ENCODE measurements at places on chromosomes 12 and 14. TPM values are rescaled to one million over a fixed set of nuclear protein-coding genes. Genes with fewer than 3 reads are reported as not detected.

Gene DTD2
- 12.2 TPM for total RNA-seq

Gene DNAJC22
- 3.4 TPM for total RNA-seq

Gene DIO2
- total RNA-seq, result not detected

Gene ITGA5
- total RNA-seq, result 189 TPM

Gene TTC6
- 8.6 TPM for total RNA-seq

Gene COL2A1
- total RNA-seq, result 21.0 TPM

Gene TMEM229B
- total RNA-seq, result 0.88 TPM

Gene PROX2
- total RNA-seq, result not detected

GRCh38 chr12:120115066-120115465, 1.5 kb downstream of the RAB35 start:
- peaks cover 9% of the 10 kb centered on the region for H3K4me1 ChIP-seq
- no peak for DNase-seq
- no peak overlapping the region for H3K27ac ChIP-seq
- peaks cover 15% of the 10 kb centered on the region for H3K36me3 ChIP-seq
- H3K4me3 ChIP-seq, result peak overlapping the region; percentile 92

- no peaks in the 10 kb centered on the region for H3K27me3 ChIP-seq
- no peaks in the 10 kb centered on the region for H3K36me3 ChIP-seq
- H3K27ac ChIP-seq, result no peak overlapping the region
- DNase-seq, result no peak
Observed at GRCh38 chr12:38931461-38931860, 26.1 kb upstream of the CPNE8 start.

- peaks cover 26% of the 10 kb centered on the region for H3K36me3 ChIP-seq
- H3K27me3 ChIP-seq, result no peaks in the 10 kb centered on the region
- H3K27ac ChIP-seq, result no peak overlapping the region
- DNase-seq, result no peak
- H3K4me1 ChIP-seq, result peaks cover 15% of the 10 kb centered on the region
- H3K4me3 ChIP-seq, result peak overlapping the region; percentile 74
Observed at GRCh38 chr14:54486685-54487084, 2.1 kb downstream of the GMFB start.

GRCh38 chr12:3090240-3091037, 13.3 kb downstream of the TSPAN9 start:
- no peaks in the 10 kb centered on the region for H3K36me3 ChIP-seq
- H3K4me1 ChIP-seq, result peaks cover under 1% of the 10 kb centered on the region
- H3K4me3 ChIP-seq, result no peak overlapping the region
- no peaks in the 10 kb centered on the region for H3K27me3 ChIP-seq
- H3K27ac ChIP-seq, result peak overlapping the region; percentile 55

- no peak overlapping the region for H3K27ac ChIP-seq
- no peak overlapping the region for H3K4me3 ChIP-seq
- H3K36me3 ChIP-seq, result no peaks in the 10 kb centered on the region
- no peaks in the 10 kb centered on the region for H3K27me3 ChIP-seq
- H3K4me1 ChIP-seq, result no peaks in the 10 kb centered on the region
Observed at GRCh38 chr12:114735680-114736374, 51.9 kb upstream of the TBX3 start.

- H3K4me1 ChIP-seq, result no peaks in the 10 kb centered on the region
- no peak overlapping the region for H3K4me3 ChIP-seq
- H3K36me3 ChIP-seq, result no peaks in the 10 kb centered on the region
- no peak overlapping the region for H3K27ac ChIP-seq
- no peak for DNase-seq
Observed at GRCh38 chr14:52124791-52125684, 56.2 kb upstream of the NID2 start.

DNA sequence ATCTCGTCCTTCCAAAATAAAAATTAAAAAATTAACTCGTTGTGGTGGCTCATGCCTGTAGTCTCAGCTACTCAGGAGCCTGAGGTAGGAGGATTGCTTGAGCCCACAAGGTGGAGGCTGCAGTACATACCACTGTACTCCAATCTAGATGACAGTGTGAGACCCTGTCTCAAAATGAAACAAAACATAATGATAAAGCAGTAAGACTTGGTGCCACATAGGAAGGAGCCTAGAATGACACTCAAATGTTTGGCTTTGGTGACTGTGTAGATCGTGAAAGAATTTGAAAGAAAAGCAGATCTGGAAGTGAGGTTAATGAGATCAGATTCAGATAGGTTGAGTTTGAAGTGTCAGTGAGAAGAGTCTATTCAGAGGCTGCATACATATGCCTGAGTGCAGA, 150.1 kb upstream of the ATP2B1 start:
- no peaks in the 10 kb centered on the region for H3K36me3 ChIP-seq
- peaks cover 3% of the 10 kb centered on the region for H3K4me1 ChIP-seq
- no peak overlapping the region for H3K4me3 ChIP-seq
- no peak for DNase-seq

GRCh38 chr12:94593822-94594442, 56.4 kb downstream of the TMCC3 start:
- H3K4me3 ChIP-seq, result no peak overlapping the region
- no peak overlapping the region for H3K27ac ChIP-seq
- peaks cover 7% of the 10 kb centered on the region for H3K4me1 ChIP-seq
- no peak for DNase-seq
- H3K27me3 ChIP-seq, result no peaks in the 10 kb centered on the region

GRCh38 chr12:39123580-39124253, 218.3 kb upstream of the CPNE8 start:
- H3K27me3 ChIP-seq, result no peaks in the 10 kb centered on the region
- no peak overlapping the region for H3K4me3 ChIP-seq
- no peak overlapping the region for H3K27ac ChIP-seq
- DNase-seq, result peak; percentile 60
- H3K36me3 ChIP-seq, result no peaks in the 10 kb centered on the region

GRCh38 chr14:100896369-100897060, 7.0 kb downstream of the RTL1 start:
- H3K4me1 ChIP-seq, result peaks cover 8% of the 10 kb centered on the region
- peaks cover 10% of the 10 kb centered on the region for H3K27me3 ChIP-seq
- no peak overlapping the region for H3K27ac ChIP-seq
- no peak overlapping the region for H3K4me3 ChIP-seq
- no peaks in the 10 kb centered on the region for H3K36me3 ChIP-seq
- peak; percentile 41 for DNase-seq

- H3K27ac ChIP-seq, result no peak overlapping the region
- no peaks in the 10 kb centered on the region for H3K4me1 ChIP-seq
- H3K4me3 ChIP-seq, result no peak overlapping the region
- DNase-seq, result no peak
- H3K27me3 ChIP-seq, result no peaks in the 10 kb centered on the region
Observed at GRCh38 chr14:82915381-82915780, 1381.7 kb upstream of the SEL1L start.

GRCh38 chr12:19491863-19492262, 52.6 kb downstream of the AEBP2 start:
- H3K27ac ChIP-seq, result no peak overlapping the region
- no peaks in the 10 kb centered on the region for H3K27me3 ChIP-seq
- no peaks in the 10 kb centered on the region for H3K4me1 ChIP-seq
- H3K36me3 ChIP-seq, result peaks cover 32% of the 10 kb centered on the region
- H3K4me3 ChIP-seq, result no peak overlapping the region

DNA sequence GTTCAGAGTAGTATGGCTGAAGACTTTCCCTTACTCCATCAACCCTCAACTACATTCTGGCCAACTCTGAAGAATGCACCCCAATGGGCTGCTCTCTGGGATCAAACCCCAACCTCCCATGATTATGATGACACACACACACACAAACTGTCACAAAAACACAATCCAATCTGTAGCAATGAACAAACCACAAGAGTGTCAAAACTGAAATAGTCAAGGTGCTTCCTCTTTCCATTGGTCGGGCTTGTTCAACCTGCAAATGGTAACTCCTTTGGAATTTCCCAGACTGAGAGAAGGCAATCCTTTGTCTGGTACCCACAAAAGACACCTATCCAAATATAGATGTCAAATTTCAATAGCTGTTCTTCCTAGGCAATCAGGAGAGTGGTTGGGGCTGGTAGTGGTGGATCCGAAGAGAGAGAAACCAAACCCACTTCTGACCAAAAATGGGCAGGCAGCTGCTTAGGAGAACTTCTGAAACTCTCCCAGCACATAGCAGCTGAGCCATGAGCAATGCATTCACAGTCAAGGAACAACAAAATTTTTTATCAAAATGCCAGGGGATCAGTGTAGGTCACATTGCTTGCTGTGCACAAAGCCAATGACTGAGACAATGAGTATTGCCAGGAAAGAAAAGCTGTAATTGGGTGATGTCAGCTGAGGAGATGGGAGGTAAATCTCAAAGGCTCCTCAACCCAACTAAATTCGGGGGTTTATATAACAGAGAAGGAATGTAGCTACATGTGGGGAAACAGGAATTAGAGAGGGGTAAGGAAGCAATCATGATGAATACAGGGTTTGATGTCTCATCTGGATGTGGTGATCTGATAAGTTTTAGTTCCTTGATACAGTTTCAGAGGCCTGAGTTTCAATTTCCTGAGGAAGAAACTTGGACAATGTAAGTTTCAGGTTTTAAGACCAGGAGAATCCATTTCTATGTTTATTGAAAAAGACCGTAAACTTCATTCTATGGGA, 191.4 kb downstream of the KITLG start:
- no peaks in the 10 kb centered on the region for H3K4me1 ChIP-seq
- H3K27me3 ChIP-seq, result no peaks in the 10 kb centered on the region
- H3K4me3 ChIP-seq, result no peak overlapping the region
- DNase-seq, result no peak
- H3K27ac ChIP-seq, result no peak overlapping the region

GRCh38 chr12:112870267-112870980, 36.3 kb upstream of the OAS1 start:
- H3K4me1 ChIP-seq, result no peaks in the 10 kb centered on the region
- DNase-seq, result no peak
- H3K36me3 ChIP-seq, result no peaks in the 10 kb centered on the region
- H3K27me3 ChIP-seq, result peaks cover 44% of the 10 kb centered on the region
- no peak overlapping the region for H3K4me3 ChIP-seq
- H3K27ac ChIP-seq, result no peak overlapping the region

DNA sequence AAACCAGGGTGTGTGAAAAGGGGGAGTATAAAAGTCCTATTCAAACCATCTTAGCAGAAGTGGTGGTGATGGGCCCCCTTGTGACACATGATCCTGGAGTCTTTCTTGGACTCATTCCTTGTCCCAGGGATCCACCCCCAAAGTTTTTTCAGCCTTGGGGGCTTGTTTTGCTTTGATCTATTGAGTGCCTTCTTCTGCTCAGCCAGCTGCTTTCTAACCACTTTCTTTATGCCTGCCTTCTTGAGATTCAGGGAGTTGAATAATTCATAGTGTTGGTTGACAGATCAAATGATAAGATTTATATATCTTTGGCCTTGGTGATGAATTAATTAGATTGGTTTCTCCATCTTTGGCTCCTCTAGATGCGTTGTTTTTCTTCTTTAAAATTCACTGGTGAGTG, 926.7 kb downstream of the DIO2 start:
- no peaks in the 10 kb centered on the region for H3K36me3 ChIP-seq
- H3K4me1 ChIP-seq, result peaks cover 7% of the 10 kb centered on the region
- no peak overlapping the region for H3K27ac ChIP-seq
- no peak overlapping the region for H3K4me3 ChIP-seq
- DNase-seq, result no peak
- peaks cover 14% of the 10 kb centered on the region for H3K27me3 ChIP-seq

DNA sequence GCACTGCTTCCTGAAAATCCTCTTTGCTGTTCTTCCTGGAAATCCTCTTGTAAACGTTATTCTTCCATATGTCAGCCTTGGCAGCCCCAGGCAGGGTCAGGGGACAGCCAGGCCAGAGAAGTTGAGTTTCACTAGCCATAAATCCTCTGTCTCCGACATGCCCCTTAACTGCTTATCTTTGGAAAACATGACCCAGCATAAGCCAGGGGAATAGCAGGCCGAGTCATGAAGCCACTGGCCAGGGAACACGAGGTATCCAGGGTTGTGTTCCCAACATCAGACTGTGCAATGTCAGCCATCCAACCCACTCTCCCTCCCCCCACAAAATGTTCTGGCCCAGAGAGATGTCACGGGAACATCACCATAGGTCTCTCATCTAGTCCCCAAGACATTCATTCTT, 453.9 kb downstream of the MED13L start:
- no peak for DNase-seq
- H3K27ac ChIP-seq, result no peak overlapping the region
- H3K36me3 ChIP-seq, result no peaks in the 10 kb centered on the region

DNA sequence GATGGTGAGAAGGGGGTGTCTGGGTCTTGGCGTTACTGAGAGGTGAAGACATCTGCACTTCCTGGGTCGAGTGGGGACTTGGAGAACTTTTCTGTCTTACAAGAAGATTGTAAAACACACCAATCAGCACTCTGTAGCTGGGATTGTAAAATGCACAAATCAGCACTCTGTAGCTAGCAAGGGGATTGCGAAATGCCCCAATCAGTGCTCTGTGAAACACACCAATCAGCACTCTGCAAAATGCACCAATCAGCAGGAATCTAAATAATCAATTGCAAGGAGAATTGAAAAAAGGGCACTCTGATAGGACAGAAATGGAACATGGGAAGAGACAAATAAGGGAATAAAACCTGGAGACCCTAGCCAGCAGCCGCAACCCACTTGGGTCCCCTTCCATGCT, 376.1 kb upstream of the SFSWAP start:
- H3K4me1 ChIP-seq, result no peaks in the 10 kb centered on the region
- H3K36me3 ChIP-seq, result no peaks in the 10 kb centered on the region
- no peak for DNase-seq
- H3K4me3 ChIP-seq, result no peak overlapping the region

DNA sequence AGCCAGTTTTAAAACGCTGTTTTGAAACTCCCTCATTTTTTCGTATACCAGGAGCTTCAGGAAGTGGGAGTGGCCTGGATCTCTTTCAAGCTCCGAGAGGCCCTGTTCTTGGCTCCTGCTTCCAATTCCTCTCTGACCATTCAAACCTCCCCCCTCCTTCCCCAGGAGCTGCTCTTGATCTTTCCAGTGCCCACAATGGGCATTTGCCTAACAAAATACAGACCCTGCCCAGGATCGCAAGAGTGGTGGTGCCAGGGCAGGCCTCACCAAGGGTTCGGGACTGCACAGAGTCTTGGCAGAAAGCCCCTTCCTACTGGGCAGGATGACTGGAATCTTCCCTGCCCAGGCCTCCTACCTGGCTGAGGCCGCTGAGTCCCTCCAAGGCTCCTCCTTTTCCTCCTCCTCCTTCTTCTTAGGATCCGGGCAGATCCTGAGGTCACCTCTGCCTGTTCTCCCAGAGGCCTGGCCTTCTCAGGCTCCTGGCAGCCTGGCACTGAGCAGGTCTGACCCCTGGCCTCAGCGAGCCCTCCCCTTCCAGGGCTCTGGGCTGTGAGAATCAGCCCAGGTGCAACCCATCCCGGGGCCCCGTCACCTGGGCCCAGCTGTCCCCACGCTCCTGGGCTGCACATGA, 46.9 kb upstream of the NOS1 start:
- H3K4me1 ChIP-seq, result no peaks in the 10 kb centered on the region
- no peak overlapping the region for H3K27ac ChIP-seq
- no peak overlapping the region for H3K4me3 ChIP-seq
- H3K27me3 ChIP-seq, result no peaks in the 10 kb centered on the region
- DNase-seq, result peak; percentile 79

- H3K4me3 ChIP-seq, result no peak overlapping the region
- no peak overlapping the region for H3K27ac ChIP-seq
- no peak for DNase-seq
- H3K36me3 ChIP-seq, result no peaks in the 10 kb centered on the region
- H3K27me3 ChIP-seq, result no peaks in the 10 kb centered on the region
Observed at GRCh38 chr12:66899588-66899987, 220.7 kb upstream of the GRIP1 start.

All from endodermal cell (in vitro differentiated cells).